ENCODE measurements at places on chromosomes 7 and 10.

GRCh38 chr7:513521-514166 is 6.0 kb downstream of the PDGFA start:
- no peak for DNase-seq

DNA sequence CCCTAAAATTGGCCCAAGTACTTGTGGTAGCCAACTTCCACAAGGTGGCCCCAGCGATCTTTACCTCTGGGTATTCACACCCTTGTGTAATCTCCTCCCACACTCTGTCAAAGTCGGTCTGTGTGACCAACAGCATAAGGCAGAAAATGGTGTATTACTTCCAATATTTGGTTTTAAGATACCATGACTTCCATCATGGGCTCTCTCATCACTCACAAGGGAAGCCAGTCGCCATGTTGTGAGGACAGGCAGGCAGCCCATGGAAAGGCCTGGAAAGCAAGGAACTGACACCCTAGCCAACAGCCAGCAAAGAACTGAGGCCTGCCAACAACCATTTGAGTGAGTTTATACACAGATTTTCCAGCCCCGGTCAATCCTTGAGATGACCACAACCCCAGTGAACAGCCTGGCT is 91.0 kb upstream of the KMT2E start:
- peak; percentile 78 for DNase-seq

DNA sequence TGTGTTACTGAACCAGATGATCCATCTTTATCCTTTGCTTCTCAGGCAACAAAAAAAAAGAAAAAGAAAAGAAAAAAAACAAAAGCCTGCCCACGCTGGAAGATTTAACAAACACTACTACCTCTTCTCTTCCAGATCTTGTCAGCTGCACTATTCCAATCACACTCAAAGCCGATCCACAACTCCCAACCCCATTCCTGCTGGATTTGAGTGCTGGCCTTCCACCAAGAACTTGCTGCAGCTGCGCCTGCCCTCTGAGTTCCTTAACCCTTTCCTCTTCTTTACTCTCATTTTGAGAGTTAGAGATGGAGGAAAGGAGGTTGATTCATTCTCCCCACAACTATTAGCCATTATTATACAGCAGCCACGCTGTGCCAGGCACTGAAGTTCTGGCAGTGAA is 16.0 kb upstream of the ITGA8 start:
- no peak for DNase-seq

DNA sequence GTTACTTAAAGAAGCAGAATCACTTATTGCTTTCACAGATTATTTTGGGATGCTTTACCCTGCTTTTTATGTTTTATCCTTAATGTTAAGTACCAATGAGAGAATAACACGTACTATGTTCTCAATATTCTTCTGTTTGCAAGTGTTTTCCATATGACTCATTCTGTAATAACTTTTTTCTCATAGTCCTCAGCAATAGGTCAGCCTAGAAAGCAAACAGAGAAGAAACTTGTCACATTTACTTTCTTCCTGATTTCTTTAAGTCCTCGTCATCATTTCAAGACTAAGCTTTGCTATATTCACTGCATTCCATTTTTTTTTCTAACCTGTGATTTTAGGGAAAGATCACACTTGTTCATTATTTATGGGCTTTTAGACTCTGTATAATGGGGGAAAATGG is 6.8 kb upstream of the AGR2 start:
- DNase-seq = peak; percentile 22

GRCh38 chr7:23529262-23529859 is 2.4 kb downstream of the TRA2A start:
- DNase-seq = no peak

- DNase-seq = no peak
Measured at GRCh38 chr7:7569615-7570014, 2.9 kb downstream of the MIOS start.

DNA sequence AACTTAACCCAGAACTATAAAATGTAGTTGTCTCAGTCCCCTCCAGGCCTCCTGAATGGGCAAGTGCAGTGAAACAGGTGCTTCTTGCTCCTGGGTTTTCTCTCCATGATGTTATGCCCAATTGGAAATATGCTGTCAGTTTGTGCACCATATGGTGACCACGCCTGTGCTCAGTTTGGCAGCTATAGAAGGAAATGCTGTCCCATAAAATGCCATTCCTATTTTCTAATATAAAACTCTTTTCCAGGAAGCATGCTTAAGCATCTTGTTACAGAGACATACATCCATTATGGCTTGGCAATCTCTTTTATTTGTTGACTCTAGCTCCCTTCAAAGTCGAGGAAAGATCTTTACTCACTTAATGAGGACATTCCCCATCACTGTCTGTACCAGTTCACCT is 45.2 kb downstream of the FGFBP3 start:
- DNase-seq = no peak

- DNase-seq = no peak
Measured at GRCh38 chr7:99313204-99313573, 12.5 kb upstream of the ARPC1A start.

DNA sequence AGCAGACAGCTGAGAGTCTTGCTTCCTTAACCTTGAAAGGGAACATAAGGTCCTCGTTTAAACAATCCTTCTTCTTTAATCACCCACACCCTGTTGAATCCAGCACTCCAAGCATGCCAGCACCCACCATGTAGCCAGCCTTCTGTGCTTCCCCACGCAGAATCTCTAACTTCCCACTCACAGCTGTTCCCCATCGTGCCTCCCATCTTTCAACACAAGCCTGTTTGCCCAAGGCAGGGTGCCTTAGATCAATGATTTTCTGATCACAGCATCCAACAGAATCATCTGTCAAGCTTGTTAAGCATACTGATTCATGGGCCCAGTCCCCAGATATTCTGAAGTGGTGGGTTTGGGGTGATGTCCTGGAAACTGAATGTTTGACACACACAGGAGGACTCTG is 530.8 kb downstream of the SH2D4B start:
- no peak for DNase-seq

- DNase-seq = no peak
Measured at GRCh38 chr10:71338728-71339495, 19.9 kb downstream of the SLC29A3 start.

- DNase-seq = peak; percentile 95
Measured at GRCh38 chr10:4344492-4344994, 481.5 kb upstream of the AKR1E2 start.

- no peak for DNase-seq
Measured at GRCh38 chr7:2093215-2093842, 139.4 kb downstream of the MAD1L1 start.

DNA sequence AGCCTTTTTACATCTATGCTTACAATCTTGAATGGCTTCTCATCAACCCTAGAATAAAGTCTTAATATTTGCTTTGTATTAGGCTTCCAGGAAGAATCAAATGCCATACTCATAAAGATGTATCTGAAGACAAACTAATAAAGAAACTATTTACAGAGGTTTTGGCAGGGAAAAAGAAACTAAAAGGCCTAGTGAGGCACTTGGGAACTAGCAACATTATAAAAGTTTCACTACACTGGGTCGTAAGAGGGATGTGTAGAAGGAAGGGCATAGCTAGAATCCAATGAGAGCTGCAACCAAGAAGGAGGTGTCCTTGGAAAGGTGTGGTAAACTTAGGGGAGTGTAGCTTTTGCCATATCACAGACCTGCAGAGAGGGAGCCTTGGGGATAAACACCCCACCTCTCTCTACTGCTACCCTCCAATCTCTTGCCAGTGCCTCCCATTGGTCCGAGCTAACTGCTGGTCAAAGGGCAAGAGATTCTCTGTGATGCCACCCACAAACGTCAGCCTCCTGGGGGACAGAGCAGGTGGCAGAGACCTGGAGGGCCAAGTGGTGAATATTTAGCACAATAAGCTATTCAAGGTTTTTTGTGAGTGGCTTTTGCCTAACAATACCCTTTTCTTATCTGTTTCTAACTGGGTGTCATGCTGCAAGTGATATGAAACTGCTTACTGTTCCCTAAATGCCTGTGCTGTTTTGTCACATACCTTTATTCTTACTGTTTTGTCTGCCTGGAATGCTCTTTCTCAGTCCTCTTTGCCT is 60.7 kb downstream of the CPED1 start:
- no peak for DNase-seq

DNA sequence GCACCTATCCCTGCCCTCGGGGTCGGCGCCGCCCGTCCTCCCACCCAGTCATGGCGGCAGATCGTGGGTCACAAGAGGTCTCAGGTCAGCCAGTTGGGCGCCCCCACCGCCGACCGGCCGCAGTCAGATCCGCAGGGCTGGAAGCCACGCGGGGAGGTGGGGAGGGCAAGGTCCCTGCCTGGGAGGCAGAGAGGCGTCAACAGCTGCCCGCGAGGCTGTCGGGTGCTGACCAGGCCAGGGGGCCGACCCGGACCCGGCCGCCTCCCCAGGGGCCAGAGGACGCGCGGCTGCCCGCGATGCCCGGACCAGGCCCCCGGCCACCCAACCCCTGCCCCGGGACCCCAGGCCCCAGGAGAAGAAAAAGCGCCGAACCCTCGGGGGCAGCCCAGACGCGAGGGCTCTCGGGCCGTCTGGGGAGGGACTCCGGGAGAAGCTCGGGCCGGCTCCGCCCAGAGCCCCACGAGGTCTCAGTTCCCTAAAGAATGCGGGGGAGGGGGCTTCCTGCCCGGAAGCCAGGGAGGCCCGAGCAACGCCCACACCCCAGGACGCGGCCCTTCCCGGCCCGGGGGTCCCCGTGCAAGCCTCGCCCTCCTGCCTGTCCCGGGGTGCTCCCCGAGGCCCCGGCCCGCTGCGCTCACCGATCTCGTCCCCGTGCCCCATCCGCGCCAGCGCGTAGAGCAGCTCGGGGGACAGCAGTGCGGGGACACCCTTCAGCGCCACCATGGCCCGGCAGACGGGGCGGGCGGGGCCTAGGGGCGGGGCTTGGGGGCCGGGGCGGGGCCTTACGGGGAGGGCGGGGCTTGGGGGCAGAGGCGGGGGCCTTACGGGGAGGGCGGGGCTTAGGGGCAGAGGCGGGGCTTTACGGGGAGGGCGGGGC is at the start of gene FUOM:
TSS of gene FUOM (minus strand) at position 735 of the 877 bp plus-strand sequence. CDS start at position 723, 12 bp downstream.
- no peak for DNase-seq

DNA sequence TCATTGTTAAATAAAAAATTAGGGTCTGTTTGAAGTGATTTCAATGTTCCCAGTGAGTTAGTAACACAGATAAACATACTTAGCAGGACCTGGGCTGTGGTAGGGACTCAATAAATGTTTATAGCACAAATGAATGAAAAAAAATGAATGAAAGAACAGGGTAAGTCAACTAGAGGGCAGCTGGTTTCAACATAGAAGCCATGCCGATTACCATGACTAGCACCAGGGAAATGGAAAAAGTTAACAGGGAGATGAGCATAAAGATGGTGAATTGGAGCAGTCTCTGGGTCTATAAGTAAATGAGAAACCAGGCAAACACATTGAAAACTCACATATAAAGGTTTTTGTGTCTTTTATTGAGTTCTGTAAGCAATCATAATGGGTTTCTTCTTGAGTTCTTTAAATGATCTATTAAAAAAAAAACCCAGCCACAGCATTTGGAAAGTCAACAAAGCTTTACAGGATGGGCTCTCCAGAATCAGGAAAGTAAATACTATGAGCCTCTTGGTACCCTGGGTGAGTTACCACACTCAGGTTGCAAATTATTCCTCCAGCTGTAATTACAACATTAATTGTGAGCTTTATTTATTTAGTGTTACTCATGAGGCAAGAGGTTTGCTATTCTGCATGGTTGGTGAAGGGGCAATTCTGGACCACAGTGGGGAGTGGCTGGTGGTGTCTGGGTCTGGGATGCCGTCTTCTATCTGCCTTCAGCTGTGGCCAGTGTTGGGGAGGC is 46.1 kb upstream of the MTPN start:
- DNase-seq = no peak

GRCh38 chr10:13502380-13502779 is 26.4 kb downstream of the BEND7 start:
- no peak for DNase-seq

All from astrocyte of the cerebellum (primary cell).